ENCODE measurements at places on chromosomes 2 and 18. TPM values are rescaled to one million over a fixed set of nuclear protein-coding genes. Genes with fewer than 3 reads are reported as not detected.

GRCh38 chr2:29223257-29223656 lies 108.0 kb downstream of the CLIP4 start:
- no peak for DNase-seq

DNA sequence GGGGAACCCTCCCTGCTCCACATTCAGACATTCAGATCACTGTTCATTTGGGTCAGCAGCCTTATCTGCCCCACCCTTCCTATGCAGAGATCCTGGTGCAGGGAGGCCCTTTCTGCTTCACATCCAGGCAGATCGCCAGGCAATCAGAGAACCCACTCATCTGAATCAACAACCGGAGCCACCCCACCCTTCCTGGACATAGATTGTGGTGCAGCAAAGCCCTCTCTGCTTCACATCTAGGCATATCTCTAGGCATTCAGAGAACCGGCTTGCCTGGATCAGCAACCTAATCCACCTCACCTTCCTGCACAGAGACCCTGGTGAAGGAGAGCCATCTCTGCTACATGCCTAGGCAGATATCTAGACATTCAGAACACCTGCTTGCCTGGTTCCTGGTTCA lies 184.5 kb upstream of the CNTNAP5 start:
- no peak for DNase-seq

- no peak for DNase-seq
Observed at GRCh38 chr2:8263901-8264300, 418.0 kb upstream of the ID2 start.

The MEP1B gene
- not detected for total RNA-seq

- DNase-seq = peak; percentile 65
Observed at GRCh38 chr2:26770986-26771586, 7.0 kb downstream of the SLC35F6 start.

- no peak for DNase-seq
Observed at GRCh38 chr2:234134496-234134895, 84.0 kb downstream of the SPP2 start.

GRCh38 chr2:69716555-69717120 lies 25.3 kb upstream of the ANXA4 start:
- no peak for DNase-seq

GRCh38 chr2:157893611-157894010 lies 17.5 kb upstream of the ACVR1 start:
- no peak for DNase-seq

- DNase-seq = no peak
Observed at GRCh38 chr2:68918497-68918896, 34.2 kb downstream of the GKN2 start.

The CFAP221 gene
- total RNA-seq = 0.45 TPM

The MTLN gene
- 17.3 TPM for total RNA-seq

GRCh38 chr2:235055891-235056516 lies 104.2 kb downstream of the SH3BP4 start:
- DNase-seq = no peak

DNA sequence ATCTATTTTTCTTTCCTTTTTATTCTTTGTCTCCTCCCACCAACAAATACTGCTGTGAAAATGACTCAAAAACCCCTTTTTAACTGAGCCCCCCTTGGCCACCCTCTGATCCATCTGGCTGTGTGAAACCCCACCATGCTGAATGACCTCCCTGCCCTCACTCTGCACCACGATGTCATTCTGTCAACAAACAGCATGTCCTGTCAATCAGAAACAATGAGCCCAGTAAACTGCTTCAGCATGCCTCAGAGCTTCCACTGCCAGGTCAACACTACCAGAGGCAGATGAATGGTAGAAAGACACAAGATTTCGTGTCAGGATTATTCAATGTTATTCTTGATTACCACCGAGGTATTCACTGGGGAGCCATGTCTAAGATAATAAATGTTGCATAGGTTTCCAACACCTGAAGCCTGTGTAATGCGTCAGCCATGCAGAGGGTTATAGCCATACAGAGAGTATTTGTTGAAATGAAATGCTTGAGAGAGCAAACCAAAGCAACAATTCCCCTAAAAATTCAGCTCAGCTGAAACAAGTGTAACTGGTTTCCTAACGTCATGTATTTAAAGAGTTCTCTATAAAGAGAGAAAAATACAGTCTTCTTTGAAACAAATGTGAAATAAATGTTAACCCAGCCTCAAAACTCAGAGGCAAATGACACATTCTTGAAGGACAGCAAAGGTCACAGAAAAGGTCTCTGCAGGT lies 76.7 kb downstream of the LRP2 start:
- DNase-seq = no peak

The GPBAR1 gene
- total RNA-seq = 0.26 TPM

Data from chondrocyte (in vitro differentiated cells).